ENCODE measurements at places on chromosomes 2 and 18. TPM values are rescaled to one million over a fixed set of nuclear protein-coding genes. Genes with fewer than 3 reads are reported as not detected.

- no peak for DNase-seq
Observed at GRCh38 chr2:203894262-203894661, 26.7 kb downstream of the CTLA4 start.

DNA sequence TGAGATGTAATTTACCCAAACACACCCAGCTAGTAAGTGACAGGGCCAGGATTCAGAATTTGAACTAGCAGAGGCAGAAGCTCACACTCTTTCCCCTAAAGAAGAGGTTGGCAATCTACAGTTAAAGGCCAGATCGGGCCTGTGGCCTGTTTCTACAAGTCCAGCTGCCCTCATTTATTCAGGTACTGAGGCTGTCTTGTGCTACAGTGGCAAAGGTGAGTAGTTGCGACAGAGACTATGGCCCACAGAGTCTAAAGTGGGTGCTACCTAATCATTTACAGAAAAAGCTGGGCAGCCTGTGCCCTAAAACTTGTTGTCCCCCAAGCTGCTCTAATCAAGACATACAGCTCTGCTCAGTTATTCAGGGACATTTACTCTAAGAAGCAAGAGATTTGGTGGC is 86.8 kb downstream of the RTN4 start:
- no peak for DNase-seq

- DNase-seq = no peak
Observed at GRCh38 chr18:73384246-73384645, 516.5 kb upstream of the NETO1 start.

DNA sequence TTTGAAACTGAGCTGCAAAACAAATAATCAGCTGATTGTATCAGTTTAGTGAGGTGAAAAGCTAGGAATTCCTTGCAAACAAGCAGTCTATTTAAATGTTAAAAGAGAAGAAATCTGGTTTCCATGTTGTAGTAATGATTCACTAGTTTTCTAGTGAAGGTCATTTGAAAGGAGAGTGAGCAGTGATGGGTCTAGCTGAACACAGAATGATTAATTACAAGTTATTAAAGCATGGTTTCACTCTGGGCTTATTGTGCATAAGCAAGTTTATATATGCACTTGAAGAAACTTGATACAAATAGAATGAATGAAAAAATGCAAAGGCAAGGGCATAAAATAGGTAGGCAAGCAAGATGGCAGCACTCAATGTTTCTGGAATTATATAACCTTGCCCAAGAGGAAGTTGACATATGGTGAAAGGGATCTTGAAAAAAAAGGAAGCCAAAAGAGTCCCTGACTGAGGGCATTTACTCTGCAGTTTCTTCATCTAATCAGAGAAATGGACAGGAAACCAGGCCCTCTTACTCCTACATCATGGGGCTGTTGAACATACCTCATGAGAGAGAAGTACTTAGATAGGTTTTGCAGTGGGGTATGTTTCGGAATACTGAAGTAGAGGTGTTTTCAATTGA is 53.2 kb downstream of the PLCL1 start:
- no peak for DNase-seq

- DNase-seq = no peak
Observed at GRCh38 chr2:40318921-40319320, 133.0 kb downstream of the SLC8A1 start.

GRCh38 chr18:48735080-48735676 is 196.3 kb downstream of the CTIF start:
- DNase-seq = no peak

DNA sequence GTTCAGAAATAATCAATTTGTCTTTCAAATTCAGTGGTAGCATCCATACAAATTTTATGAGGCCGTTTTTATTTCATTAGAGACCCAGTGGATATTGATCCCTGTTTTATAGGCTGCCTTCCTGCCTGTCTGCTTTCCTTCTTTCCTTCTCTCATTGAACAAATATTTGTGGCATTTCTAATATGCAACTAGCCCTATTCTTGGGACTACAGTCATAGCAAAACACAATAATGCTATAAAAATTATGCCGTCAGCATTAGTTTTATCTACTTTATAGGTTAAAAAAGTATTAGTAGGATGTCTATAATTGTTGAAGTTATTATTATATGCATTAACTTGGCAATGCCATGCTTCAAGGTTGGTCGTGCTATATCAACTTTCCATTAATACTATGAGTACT is 2037.8 kb upstream of the LRRTM1 start:
- DNase-seq = no peak

DNA sequence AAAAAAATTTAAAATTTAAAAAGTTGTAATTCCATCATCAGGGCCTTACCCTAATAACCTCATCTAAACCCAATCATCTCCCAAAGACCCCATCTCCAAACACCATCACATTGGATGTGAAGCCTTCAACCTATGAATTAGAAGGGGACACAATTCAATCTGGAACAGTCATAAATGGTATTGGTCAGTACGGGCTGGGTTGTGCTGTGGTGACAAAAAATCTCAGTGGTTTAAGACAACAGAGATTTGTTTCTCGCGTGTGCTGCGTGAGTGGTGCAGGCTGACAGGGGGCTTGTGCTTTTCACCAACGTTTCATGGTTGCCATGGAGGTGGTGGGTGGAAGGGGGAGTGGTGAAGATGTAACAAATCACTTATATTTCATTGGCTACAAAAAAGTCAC is 174.5 kb downstream of the INHBB start:
- no peak for DNase-seq

SCG2 gene
- total RNA-seq = not detected

CHN1 gene
- total RNA-seq = 6.2 TPM
